ENCODE measurements at places on chromosomes 3 and 15.

GRCh38 chr3:54125300-54125699, 2.9 kb downstream of the CACNA2D3 start:
- no peak overlapping the region for H3K27ac ChIP-seq
- no peaks in the 10 kb centered on the region for H3K36me3 ChIP-seq
- H3K4me1 ChIP-seq = peaks cover 3% of the 10 kb centered on the region

- H3K4me1 ChIP-seq = peaks cover 9% of the 10 kb centered on the region
- no peaks in the 10 kb centered on the region for H3K36me3 ChIP-seq
- H3K4me3 ChIP-seq = no peak overlapping the region
- H3K27ac ChIP-seq = no peak overlapping the region
- peaks cover 30% of the 10 kb centered on the region for H3K27me3 ChIP-seq
Observed at GRCh38 chr15:78617076-78617475, 3.7 kb downstream of the CHRNA3 start.

DNA sequence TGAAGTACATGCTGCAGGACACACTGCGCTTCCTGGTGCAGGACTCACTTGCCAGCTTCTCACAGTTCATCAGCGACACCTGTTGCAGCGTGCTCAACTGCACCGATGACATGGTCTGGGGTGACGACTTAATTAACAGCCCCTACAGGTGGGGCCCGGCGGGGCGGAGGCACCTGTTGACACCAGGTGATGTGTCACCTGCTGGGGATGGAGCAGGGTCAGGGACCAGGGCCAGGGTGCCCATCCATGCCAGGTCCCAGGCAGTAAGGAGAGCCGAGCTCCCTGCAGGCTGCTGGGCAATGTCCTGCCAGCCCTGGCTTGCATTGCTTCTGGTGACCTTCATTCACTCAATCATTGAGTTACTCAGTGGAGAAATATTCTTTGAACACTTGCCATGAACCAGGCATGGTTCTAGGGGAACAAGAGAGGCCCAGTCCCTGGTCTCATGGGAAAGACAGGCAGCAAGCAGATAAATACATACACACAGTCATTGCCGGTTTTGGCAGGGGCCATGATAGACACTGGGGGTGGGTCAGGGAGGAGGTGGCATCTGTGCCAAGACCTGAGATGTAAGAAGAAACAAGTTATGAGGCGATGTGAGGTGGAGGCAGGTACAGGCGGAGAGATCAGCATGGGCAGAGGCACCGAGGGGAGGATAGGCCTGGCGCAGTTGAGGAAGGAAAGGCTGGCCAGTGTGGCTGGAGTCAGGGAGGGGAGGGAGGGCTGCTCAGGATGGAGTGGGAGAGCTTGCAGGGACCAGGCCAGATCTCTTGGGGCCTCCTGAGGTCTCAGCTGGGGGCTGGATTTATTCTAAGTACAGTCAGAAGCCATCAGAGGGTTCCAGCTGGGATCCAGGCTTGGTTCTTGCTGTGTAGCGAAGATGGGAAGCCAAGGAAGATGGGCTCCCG, 30.8 kb downstream of the DNAH1 start:
- no peaks in the 10 kb centered on the region for H3K36me3 ChIP-seq
- H3K4me3 ChIP-seq = no peak overlapping the region
- H3K4me1 ChIP-seq = no peaks in the 10 kb centered on the region
- H3K27me3 ChIP-seq = no peaks in the 10 kb centered on the region
- no peak for DNase-seq

DNA sequence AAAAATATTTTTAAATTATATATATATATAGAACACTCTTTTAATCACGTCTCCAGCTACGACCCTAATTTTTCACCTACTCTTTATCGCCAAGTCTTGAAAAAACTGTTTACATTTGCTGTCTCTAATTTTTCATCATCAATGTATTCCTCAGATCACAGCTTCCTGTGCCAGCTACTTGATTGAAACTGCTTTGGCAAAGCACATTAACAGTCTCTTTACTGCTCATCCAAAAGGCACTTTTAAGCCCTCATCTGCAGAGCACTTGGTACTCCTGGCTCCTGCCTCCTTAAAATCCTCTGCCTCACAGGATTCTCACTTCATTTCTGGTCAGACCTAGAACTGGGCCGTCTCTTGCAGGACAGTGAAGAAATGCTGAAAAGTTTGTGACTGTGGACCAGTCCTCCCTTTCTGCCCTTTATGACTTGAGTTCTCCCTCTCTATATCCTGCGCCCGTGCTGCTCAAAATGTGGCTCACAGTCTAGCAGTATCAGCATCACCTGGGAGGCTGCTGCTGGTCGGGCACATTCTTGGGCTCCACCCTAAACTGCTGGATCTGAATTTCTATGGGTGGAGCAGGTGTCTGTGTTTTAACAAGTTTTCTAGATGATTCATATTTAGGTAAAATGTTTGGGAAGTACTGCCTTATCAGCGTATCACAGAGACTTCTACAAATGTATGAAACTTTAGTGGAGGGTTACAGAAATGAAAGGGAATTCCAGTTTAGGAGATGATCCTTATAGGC, 196.8 kb downstream of the ADAMTSL3 start:
- no peak overlapping the region for H3K27ac ChIP-seq
- H3K4me3 ChIP-seq = no peak overlapping the region
- no peak for DNase-seq
- peaks cover 2% of the 10 kb centered on the region for H3K27me3 ChIP-seq

- H3K36me3 ChIP-seq = no peaks in the 10 kb centered on the region
- H3K27me3 ChIP-seq = no peaks in the 10 kb centered on the region
- DNase-seq = no peak
- H3K4me1 ChIP-seq = no peaks in the 10 kb centered on the region
- H3K4me3 ChIP-seq = no peak overlapping the region
Observed at GRCh38 chr15:83708328-83708727, 54.4 kb downstream of the ADAMTSL3 start.
